ENCODE measurements at places on chromosomes 2 and 18.

- DNase-seq, result no peak
Measured at GRCh38 chr2:181376442-181376841, 80.7 kb upstream of the ITGA4 start.

- no peak for DNase-seq
Measured at GRCh38 chr2:233411162-233411561, 56.9 kb downstream of the DGKD start.

- DNase-seq, result no peak
Measured at GRCh38 chr2:46161911-46162310, 135.3 kb upstream of the EPAS1 start.

DNA sequence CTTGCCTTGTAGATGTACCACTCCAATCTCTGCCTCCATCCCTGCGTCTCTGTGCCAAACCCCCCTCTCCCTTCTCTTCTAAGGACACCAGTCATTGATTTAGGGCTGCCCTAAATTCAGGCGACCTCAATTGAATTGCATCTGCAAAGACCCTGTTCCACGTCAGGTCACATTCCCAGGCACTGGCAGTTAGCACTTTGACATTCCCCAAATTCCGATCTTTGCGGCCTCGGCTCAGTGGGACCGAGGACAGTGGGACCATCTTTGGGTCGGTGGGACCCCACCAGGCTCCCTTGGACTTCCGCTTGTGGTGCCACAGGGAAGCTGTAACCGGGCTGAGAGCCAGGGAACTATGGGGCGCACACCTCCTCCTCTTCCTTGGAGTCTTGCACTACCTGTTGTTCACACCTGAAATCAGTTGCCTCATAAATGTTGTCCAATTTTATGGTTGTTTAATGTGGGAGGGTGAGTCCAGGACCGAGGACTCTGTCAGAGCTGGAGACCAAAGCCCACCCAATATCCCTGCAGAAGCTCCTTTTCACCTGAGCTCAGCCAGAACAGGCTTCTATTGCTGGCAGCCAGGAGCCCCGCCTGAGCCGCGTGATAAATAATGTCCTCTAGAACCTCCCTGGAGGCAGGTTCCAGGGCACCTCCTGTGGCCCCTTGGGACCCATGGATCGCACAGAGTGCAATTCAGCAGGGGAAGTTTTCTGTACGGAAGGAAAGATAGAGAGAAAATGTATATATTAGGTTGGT, 271.6 kb downstream of the EIPR1 start:
- no peak for DNase-seq

- no peak for DNase-seq
Measured at GRCh38 chr2:140349695-140350094, 1569.5 kb upstream of the NXPH2 start.

- no peak for DNase-seq
Measured at GRCh38 chr18:9943311-9943710, 29.5 kb downstream of the VAPA start.

GRCh38 chr2:238097988-238098871, 1.9 kb upstream of the ESPNL start:
- peak; percentile 39 for DNase-seq

GRCh38 chr2:234983011-234983726, 31.4 kb downstream of the SH3BP4 start:
- no peak for DNase-seq

- no peak for DNase-seq
Measured at GRCh38 chr2:145344076-145344724, 824.3 kb upstream of the ZEB2 start.

DNA sequence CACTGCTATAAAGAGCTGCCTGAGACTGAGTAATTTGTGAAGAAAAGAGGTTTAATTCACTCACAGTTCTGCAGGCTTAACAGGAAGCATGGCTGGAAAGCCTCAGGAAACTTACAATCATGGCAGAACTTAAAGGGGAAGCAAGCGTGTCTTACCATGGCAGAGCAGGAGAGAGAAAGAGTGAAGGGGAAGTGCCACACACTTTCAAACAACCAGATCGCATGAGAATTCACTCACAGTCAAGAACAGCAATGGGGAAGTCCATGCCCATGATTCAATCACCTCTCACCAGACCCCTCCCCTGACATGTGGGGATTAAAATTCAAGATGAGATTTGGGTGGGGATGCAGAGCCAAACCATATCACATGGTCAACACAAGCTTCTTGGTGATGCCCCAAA, 34.7 kb upstream of the CDK5R2 start:
- peak; percentile 7 for DNase-seq

- DNase-seq, result no peak
Measured at GRCh38 chr2:85741833-85742455, 11.8 kb upstream of the ATOH8 start.

- no peak for DNase-seq
Measured at GRCh38 chr2:54895730-54896129, 154.5 kb downstream of the RTN4 start.

GRCh38 chr18:56109757-56110156, 521.8 kb upstream of the TCF4 start:
- DNase-seq, result no peak

DNA sequence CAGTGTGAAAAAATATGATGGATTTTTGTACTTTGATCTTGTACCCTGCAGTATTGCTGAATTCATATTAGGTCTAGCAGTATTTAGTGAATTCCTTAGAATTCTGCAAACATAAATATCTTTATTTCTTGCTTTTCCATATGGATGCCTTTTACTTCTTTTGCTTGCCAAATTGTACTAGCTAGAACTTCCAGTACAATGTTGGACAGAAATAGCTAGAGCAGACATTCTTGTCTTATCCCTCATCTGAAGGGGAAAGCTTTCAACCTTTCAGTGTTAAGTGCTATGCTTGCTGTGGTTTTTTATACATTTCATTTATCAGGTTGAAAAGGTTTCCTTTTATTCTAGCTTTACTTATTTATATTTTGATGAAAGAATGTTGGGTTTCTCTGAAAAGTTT, 1321.9 kb upstream of the CHAC2 start:
- DNase-seq, result no peak

DNA sequence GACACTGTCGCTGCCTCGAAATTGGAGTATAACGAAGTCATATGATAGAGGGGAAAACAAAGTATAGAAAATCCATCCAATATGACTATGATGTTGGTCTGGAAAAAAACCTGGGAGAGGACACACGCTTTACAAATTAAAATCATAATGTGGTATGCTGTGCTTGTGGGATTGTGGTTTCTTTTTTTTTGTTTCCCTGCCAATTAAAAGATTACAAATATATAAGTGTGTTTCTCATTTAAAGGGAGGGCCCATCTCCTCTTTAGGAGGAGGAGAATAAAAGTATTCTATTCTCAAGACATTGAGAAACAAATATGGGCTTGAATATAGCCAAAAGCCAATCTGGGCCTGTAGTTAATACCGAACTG, 86.6 kb downstream of the EPHA4 start:
- DNase-seq, result no peak

GRCh38 chr2:1612391-1613077, 131.8 kb downstream of the PXDN start:
- DNase-seq, result no peak

DNA sequence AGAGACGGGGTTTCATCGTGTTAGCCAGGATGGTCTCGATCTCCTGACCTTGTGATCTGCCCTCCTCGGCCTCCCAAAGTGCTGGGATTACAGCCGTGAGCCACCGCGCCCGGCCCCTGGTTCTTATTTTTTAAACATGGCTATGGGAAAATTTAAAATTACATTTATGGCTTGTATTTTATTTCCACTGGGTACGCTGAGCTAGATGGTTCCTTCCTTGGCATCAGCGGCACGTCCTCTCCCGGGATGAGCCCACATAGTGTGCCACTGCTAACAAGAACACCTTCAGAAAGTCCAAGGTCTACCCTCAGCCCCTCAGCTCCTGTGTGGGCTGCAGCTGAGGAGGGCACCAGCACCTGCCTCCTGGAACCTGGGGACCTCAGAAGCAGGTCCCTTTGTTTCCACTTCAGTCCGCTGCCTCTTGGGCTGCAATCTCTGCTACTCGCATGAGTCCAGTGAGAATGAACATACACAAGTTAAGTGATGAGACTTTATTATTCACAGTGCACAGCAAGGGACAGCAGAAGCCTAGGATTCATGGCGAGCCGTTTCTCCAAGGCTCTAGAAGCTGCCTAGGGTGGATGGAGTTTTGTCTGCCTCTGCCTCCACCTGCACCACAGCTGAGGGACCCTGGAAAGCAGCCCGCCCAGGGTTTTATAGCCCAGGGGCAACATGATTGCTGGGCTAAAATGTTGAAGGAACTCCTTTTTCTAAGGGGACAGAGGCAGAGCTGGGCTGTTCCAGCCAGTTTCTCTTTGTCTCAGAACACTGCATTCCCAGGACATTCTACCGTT, 107.5 kb upstream of the TEX51 start:
- no peak for DNase-seq

DNA sequence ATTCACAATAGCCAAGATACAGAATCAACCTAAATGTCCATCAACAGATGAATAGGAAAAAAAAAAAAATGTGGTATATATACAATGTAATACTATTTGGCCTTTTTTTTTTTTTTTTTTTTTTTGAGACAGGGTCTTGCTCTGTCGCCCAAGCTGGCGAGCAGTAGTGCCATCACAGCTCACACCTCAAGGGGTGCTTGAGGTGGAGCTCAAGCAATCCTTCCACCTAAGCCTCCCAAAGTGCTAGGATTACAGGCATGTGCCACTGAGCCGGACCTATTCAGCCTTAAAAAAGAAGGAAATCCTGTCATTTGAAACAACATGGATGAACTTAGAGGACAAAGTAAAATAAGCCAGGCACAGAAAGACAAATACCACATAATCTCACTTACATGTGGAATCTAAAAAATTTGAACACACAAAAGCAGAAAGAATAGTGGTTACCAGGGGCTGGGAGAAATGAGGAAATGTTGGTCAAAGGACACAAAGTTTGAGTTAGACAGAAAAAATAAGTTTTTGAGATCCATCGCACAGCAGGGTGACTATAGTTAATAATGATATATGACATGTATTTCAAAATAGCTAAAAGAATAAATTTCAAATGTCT, 26.0 kb downstream of the TLK1 start:
- peak; percentile 15 for DNase-seq

- no peak for DNase-seq
Measured at GRCh38 chr2:41410011-41410410, 637.8 kb upstream of the PKDCC start.

- DNase-seq, result no peak
Measured at GRCh38 chr2:127044165-127044718, 62.7 kb downstream of the BIN1 start.

- DNase-seq, result no peak
Measured at GRCh38 chr2:63755965-63756364, 85.7 kb upstream of the UGP2 start.

GRCh38 chr2:216392018-216392562, 19.8 kb upstream of the MARCHF4 start:
- no peak for DNase-seq

- no peak for DNase-seq
Measured at GRCh38 chr2:63587814-63588384, 378 bp downstream of the WDPCP start.

- no peak for DNase-seq
Measured at GRCh38 chr2:87403893-87404175, 344.1 kb upstream of the PLGLB2 start.

- no peak for DNase-seq
Measured at GRCh38 chr18:23683671-23684070, 5.6 kb upstream of the LAMA3 start.

- DNase-seq, result no peak
Measured at GRCh38 chr2:70017962-70018361, 56.5 kb upstream of the ASPRV1 start.

GRCh38 chr2:232139786-232140562, 178.5 kb downstream of the DIS3L2 start:
- DNase-seq, result no peak

GRCh38 chr18:40852406-40852805, 1102.6 kb upstream of the PIK3C3 start:
- no peak for DNase-seq

DNA sequence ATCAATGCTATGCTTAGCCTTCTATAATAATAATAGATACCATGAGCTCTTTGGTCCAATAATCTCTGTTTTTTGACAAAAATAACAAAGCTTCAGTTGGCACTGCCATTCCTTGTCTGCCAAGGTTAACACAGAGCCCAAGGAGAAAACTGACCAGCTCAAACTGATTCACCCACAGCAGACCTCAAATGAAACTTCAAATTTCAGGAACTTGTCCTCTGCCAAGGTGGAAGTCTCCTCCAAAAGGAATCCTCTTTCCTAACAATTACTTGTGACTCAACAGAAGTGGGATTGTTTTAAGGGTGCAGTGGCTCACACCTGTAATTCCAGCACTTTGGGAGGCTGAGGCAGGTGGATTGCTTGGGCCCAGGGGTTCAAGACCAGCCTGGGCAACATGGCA, 12.1 kb downstream of the AAK1 start:
- DNase-seq, result no peak

DNA sequence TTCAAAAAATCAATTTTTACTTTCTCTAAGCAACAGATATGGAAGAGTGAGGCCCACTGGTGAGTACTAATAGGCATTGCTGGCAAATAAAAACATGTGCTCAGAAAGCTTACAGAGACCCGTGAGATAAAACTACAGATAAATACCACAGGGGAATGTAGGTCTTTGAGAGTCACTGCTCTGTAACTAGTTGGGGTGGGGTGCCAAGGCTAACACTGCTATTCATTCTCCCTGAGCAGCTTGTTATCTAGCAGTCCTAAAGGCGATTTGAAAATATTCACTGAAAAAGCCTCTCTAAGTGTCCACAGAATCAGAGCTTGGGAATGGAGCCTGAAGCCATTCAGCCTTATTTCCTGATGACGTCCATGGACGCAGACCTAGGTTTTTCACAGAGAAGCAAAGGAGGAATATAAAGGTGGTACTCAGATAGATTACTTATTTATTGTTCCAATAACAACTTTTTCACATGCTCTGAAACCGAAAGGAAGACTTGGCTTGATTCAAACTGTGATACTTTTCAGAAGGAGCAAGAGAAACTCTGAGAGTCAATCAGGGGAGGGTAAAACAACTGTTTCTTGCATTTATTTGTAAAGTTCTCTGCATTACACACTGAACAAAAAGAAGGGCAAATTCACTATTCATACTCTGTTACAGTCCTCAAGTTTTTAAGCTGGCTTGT, 188.4 kb downstream of the PPP1R1C start:
- DNase-seq, result no peak

DNA sequence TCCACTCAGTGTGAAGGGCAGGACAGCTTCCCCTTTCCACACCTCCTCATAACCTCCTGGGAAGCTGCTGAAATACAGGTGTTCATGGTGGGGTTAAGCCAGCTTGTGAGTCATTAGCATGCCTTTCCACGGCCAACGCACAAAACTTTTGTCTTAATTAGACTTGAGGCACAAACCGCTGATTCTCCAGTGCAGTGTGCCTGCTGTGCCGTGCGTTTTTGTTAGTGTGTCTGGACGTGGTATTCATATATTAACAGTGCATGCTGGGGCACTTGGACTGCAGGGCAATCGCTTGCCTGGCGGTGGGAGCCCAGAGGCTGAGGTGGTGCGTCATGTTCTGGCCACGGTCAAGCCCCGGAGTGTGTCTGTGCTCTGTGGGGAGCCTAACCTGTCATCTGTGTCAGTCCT, 156.2 kb downstream of the SH3RF3 start:
- no peak for DNase-seq

DNA sequence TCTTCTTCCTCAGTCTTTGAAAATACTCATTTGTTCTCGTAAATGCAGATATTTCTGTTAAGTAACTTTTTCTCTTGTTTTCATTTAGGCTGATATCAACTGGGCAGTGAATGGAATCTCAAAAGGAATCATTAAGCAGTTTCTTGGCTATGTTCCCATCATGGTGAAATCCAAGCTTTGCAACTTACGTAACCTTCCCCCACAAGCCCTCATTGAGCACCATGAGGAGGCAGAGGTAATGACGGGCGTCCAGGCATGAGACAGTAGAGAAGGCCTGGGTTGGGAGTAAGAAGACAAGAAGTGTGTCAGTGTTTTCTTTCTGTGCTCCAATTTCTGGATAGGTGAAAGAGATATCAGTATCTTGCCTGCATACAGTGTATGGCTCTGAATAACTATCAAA, 5.1 kb downstream of the POLR1B start:
- DNase-seq, result no peak

All from hematopoietic multipotent progenitor cell (in vitro differentiated cells).